ENCODE measurements at places on chromosomes 7 and 10.

DNA sequence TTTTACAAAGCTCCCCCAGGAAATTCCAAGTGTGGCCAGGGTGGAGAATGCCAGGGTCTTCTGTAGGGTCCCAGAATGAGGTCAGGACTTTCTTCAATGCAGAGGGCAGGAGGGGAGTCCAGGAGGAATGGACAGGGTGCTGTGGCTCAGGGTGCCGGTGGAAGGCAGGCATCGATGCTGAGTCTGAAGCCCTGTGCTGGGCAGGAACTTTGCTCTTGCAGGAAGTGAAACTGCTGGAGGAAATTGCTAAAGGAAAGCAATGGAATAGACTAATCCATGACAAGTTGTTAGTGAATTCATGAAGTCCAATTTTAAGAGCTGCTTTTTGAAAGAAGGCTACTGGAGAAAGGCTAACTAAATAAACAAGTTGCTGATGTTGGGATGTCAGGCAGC, 14.8 kb downstream of the PTPRE start:
- DNase-seq, result no peak

- no peak for DNase-seq
Observed at GRCh38 chr7:157544980-157545680, 208.3 kb downstream of the DNAJB6 start.

DNA sequence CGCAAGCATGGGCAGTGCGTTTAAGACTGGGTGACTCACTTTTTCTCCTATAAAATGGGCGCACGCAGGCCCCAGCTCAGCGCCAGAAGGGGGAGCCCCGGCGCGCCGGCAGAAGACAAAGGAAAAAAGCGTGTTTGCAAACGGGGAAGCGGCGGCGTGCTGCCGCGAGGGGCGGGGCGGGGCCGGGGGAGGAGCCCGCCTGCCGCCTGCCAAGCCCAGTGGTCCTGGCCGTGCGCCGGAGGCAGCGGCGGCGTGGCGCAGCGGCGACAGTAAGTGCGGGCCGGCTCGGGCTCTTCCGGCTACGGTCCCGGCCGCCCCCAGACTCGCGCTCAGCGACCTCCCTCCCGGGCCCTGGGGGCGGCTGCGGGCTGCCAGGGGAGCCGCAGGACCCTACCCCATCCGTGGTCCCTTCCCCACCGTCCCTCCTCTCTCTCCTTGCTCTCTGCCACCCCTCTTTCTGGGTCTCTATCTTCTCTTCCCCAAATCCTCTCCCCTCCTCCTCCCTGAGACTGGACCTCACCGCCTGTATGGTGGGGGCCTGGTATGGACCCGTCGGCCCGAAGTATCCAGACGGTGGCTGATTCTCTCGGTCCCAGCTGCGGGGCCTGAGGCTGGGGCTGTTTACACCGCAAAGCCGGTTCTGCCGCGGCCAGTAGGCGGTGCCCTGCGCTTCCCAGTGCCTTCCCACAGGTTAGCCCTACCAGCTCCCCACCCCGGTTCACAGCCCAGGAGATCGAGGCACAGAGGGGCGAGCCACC, at the start of gene SLC29A3:
SLC29A3 (plus strand) TSS at position 218 of the 758 bp plus-strand sequence; CDS start at position 269, 51 bp downstream.
- DNase-seq, result peak; percentile 83

DNA sequence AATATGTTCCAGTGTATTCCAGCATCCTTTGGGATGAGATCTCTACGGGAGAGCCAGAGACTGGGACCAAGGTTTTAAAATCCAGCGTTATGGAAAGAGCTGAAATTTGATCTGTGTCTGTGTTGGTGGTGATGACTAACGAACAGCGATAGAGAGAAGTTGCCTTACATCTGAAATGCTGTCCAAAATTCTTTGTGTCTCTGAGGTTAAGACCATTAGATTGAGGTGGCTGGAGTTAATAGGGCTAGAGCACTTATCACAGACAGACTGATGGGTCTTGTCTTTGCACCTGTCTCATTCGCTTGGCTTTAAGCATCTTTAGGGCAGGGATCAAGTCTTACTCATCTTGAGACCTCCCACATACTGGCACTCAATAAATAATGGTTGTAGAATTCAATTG, 41.0 kb upstream of the RAPGEF5 start:
- no peak for DNase-seq

DNA sequence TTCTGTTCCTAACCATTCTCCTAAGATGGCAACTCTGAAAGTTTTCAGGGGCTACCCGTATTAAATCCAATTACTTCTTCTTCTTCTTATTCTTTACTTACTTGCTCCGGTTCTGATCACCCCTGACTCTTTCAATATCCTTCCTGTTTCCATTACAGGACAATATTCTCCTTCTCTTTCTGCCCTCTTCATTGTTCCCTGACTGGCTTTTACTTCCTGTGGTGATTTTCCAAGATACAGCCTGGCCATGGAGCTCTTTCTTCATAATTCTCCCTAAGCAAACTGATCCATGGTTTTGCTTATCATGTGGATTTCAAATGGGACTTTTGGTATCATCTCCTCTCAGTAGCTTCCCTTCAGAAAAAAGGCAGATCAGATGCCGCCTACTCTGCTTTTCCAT, 35.4 kb downstream of the CCDC186 start:
- no peak for DNase-seq

DNA sequence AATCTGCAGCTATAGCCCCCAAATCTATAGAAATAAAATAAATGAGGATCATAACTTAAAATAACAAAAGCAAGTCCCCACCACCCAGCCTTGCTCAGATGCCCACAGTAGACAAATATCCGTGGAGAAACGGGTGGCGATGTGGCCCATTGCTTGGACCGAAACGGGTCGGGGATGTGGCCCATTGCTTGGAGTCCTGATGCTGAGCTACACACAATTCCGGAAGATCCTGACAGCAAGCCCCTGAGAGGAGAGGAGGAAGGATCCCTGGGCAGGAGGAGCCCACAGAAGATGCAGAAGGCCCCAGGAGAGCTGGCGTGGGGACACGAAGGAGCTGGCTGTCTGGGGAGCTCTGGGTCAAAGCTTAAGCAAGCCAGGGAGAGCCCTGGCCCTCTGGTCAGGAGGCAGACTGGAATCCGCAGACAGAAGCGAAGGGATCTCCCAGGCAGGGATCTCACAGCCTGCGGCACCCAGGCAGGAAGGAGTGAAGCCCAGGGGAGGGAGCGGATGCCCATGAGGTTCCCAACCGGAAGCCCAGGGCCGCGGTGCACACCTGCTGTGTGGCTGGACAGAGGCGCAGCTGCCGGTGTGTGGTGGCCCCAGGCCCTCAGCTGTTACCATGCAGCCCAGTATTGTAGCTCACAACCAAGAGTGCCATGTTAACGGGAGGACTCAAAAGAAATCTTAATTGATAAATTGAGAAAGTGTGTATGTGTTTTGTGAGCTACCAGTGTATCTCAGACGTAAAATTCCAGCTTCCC, 138.8 kb downstream of the ADARB2 start:
- DNase-seq, result no peak
